ENCODE measurements at places on chromosomes 1 and 21.

DNA sequence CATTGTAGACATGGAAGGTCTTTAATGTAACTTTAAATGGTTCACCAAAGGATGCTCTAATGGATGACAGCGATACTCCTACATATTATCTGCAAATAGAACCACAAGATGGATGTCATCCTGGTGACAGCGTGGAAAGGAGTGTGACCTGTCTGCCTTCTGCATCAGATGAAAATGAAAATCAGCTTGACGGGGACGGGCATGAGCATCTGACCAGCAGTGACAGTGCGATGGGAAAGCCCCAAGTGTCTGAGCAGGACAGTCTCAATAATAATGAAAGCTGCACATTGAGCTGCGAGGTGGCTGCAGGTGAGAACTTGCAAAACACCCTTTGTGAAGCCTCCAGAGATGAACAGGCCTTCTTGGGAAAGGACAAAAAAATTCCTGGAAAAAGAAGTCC is 25.2 kb downstream of the CNST start:
- no peak for DNase-seq

DNA sequence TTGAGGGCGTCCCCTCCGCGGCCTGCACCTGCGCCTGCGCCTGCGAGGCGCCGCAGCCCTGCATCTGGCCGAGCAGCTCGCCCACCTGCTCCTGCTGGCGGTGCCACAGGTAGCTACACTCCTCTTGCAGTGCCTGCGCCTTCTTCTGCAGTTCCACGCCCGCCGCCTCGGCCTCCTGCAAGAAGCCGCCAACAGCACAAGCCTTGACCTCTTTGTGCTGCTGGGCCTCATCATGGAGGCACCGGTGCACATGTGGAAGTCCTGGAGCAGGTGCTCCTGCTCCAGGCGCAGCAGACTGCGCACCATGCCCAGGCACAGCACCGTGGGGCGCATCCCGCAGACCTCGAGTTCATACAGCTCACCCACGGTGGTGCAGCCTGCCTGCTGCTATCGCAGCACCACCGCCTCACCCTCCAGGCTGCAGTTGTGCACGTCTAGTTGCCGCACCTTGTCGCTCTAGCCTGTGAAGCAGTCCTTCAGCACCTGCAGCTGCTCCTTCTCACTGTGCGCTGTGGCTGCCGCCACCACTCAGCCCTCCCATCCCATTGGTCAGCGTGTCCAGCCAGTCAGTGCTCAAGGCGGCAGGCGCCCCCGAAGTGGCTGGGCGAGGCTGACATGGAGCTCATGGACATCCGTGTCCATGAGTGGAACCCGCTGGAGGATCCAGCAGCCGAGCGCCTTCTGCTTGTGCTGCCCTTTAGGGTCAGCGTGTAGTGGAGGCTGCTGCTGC is 12.2 kb upstream of the CD2 start:
- DNase-seq: no peak

GRCh38 chr1:228913626-228914414 is 178.5 kb downstream of the RHOU start:
- peak; percentile 4 for DNase-seq

- DNase-seq: no peak
Measured at GRCh38 chr1:225914947-225915346, 9.1 kb downstream of the PYCR2 start.

GRCh38 chr1:187999973-188000372 is 1171.2 kb downstream of the PLA2G4A start:
- DNase-seq: peak; percentile 60

DNA sequence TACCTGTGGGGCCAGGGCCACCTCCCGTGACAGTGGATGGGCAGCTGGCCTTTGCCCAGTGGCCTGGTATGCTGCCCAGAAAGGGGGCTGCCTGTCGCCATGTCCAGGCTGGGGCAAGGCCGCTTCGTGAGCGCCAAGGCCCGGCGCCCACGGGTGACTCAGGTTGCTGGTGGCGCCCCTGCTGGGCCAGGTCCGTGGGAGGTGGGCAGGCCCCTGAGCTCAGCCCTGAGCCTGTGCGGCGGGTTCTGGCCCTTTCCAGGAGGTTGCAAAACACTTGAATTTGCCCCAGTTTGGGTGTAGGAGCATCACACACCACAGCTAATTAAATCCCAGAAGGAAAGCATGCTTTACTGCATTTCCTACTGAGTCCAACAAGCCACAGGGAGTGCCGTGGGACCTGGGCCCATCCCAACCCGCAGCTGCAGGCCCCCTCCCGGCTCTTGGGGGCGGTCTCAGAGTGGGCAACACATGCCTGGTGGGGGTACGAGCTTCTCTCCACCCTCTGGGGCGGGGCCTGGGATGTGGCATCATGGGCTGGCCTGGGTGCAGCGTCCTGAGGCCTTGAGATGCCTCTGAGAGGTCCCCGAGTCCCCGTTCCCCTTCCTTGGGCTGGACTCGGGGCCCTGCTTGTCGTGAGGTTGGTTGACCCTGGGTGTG is 159.8 kb downstream of the PEX14 start:
- DNase-seq: no peak

- no peak for DNase-seq
Measured at GRCh38 chr1:48080331-48081255, 83.4 kb upstream of the TRABD2B start.

DNA sequence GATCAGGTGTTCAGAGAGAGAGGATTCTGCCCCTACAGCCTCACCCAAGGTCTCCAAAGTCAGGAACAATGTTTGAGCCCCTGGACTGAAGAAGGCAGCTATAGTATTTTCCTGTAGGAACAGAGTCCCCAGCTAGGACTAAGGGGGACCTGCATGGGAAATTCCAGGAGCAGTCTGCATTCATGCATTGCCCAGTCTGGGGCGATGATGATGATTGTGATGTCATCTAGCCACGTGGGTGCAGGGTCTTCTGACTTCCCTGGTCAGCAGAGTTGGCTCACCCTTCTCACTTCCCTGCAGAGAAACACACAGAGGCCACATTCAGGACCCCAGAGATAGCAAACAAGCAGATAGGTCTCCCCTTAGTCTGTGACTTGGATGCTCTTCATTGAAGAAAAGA is 56.5 kb upstream of the ARTN start:
- DNase-seq: no peak

DNA sequence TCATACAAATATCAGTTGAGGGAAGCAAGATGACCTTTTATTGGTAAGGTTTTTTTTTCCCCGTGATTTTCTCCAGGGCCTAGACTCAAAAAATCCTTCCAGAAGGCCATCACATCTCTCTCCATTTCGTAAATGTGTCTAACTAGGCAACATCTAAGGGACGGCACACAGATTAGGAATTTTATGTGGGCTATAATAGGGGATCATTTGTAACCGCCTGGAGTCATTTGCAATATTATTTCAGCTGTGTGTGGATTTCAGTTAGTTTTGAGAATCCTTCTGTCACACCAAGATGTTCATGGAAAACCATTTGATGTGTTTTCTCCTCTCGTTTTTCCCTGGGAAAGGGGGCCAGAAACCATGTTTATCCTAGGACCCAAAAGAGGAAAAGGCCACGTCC is 63.1 kb downstream of the ATP5PO start:
- DNase-seq: no peak

GRCh38 chr21:35579520-35580293 is 480.6 kb downstream of the SETD4 start:
- no peak for DNase-seq

DNA sequence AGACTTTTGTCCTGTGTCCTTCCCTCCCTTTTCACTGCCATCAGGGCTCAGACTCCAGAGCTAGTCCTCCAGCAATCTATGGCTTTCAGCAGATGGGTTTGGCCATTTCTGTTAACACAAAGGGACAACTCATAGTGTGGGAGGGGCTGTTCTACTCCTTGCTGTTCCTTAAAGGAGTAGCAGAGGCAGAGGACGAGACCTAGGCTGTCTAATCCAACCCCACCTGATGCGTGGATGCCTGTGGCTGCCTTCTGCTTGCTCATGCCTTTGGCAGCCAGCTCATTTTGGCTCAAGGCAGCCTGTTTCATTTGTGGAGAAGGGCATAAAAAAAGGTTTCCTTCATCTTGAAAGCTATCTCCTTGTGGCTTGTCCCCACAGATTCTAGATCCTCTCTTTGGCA is 27.0 kb downstream of the MFSD2A start:
- no peak for DNase-seq

- no peak for DNase-seq
Measured at GRCh38 chr1:3604468-3604974, 6.8 kb downstream of the MEGF6 start.

DNA sequence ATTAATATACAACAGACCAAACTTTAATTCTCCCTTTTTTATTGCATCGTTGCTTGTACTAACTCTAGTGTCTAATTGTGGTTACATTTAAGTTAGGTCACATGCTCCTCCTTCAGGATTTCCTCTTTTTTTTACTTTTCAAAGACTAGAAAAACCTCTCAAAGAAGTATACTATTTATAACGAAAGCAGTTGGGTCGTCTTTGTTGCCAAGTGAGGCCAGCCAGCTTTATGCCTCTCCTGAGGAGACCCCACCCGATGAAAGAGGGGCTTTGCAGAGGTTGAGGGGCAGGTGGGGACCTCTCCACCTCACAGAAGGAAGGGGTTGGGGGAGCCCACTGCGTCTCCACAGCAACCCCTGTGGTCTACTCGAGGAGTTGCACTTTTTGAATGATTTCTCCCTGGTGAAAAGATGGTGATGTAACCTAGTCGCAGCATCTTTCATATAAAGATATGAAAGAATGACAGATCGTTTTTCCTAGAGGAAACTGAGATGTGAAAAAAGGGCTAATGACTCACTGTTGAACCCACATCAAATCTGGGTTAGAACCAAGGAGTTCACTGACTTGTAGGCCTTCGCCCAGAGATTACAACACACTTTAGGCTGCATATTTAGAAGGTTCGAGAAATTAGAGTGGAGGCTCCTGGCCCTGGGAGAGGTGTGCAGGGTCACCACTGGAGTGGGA is 6.4 kb downstream of the TGFB2 start:
- DNase-seq: no peak

GRCh38 chr1:216765346-216766300 is 42.4 kb upstream of the ESRRG start:
- DNase-seq: no peak

DNA sequence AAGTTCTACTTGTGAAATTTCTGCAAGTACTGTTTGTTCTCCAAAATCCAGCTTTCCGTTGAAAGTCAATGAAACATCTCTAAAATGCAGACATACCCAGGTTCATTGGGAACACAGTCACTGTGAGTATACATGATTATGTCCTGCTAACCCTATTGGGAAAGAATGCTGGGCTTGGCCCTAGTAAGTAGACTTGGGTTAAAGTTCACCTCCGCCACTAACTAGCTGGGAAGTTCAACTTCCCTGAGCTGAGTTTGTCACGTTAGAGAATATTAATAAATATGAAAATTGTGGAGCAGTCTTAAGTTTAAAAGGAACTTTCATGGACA is 10.5 kb upstream of the PGD start:
- DNase-seq: no peak

- no peak for DNase-seq
Measured at GRCh38 chr1:169784102-169784501, 10.6 kb downstream of the METTL18 start.

DNA sequence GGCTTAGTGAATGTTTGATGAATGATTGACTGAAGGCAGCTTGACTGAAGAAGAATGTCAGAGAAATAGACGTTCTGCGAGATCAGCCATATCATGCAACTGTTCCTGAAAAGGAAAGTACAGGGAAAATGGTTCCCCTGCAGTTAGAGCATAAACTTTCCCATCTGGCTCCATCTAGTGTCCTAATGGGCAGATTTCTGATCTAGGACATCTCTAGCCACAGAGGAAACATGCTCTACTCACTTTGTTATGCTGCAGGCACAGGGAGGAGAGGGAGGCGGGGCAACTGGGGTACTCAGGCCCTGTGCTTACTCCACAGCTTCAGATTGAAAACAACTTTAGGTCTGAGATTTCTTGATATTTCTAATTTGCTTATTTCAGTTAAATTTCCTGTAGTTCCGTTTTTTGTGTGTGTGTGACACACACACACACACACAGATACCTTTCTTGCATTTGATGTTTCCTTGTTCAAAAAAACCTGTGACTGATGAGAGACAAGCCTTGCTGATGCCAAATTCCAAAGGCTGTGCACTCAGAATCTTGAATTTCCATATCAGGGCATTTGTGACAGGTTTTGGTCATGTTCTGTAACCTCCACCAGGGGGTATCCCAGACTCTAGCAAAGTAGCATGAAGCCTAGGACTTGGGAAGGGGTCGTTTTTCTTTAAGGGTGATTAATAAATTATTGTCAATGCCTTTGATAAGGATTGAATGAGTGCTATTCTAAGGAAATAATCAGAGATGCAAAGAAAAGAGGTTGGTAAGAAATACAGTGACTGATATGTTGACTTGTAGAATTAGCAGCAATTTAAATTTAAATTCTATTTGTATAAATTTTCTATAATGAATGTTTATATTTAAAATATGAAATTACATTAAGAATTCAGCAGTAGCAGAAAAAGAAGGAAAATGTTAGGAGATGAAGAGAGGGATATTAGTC is 139.7 kb upstream of the BEND5 start:
- peak; percentile 83 for DNase-seq

DNA sequence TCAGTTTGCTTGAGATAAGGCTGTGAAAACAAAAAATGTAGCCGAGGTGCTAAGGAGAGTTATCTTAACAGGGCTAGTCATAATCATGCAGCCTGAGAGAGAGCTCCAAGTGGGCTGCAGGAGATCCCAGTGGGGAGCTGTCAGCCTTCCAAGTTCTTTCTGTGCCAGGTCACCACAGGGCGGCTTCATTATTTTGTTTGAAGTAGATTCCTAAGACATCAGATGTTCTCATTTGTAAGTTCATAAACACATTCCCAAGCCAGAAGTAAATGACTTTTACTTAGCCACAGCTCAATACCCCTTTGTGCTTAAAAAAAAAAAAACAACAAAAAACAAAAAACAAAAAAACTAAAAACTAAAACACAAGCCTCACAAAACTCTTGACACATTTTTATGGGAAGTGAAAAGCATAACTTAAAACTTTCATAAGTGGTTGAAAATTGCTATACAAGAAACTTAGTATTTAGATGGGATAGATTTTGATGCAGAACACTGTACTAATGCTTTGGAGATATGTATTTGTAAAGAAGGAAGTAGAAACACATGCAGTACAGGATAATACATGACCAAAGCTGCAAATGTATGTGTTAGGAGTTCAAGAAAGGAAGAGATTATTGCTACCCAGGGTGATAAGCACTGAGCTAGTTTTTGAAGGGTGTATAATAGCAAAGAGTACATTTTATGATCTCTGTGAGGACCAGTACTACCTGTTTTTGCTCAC is 8.6 kb downstream of the CDC14A start:
- DNase-seq: peak; percentile 83

DNA sequence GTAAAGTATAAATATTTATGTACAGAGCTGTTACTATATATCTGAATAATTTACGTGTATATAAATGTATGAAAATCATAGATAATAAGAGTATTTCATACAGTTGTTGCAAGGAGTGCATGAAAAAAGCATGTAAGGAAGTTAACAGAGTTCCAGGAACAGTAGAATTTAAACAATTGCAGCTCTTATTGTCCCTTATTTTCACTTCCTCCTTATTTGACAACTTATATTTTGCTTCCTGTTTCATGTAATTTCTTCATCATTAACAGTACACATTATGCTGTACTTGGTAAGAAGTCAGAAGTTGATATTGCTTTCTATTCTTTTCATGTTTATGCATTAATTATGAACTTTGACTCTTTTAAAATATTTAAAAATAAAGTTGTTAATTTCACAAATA is 681.5 kb downstream of the LRRIQ3 start:
- DNase-seq: no peak

Data from NCI-H446 (cell line).